ENCODE measurements at places on chromosomes 16 and 17.

DNA sequence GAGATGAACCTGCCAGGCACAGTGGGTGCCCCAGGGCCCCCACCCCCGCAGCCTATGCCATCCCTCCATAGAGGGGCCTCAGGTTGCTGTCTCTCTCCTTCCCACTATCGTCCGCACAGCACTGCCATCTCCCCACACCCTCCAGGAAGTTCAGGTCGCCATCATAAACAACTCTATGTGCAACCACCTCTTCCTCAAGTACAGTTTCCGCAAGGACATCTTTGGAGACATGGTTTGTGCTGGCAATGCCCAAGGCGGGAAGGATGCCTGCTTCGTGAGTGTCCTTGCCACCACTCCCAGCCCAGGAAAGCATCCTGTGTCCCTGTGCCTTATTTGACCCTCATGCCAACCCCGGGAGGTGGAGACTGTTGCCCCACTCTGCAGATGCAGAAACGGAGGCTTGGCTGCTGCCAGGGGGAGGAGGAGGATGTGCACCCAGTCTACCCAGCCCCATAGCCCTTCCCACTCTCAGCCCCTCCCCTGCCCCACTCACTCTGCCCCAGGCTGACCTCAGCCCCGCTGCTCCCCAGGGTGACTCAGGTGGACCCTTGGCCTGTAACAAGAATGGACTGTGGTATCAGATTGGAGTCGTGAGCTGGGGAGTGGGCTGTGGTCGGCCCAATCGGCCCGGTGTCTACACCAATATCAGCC is 3.9 kb downstream of the PRSS21 start:
- DNase-seq, result no peak

- DNase-seq, result no peak
These were observed 14.2 kb downstream of the C16orf82 start for GRCh38 chr16:27080895-27081294.

DNA sequence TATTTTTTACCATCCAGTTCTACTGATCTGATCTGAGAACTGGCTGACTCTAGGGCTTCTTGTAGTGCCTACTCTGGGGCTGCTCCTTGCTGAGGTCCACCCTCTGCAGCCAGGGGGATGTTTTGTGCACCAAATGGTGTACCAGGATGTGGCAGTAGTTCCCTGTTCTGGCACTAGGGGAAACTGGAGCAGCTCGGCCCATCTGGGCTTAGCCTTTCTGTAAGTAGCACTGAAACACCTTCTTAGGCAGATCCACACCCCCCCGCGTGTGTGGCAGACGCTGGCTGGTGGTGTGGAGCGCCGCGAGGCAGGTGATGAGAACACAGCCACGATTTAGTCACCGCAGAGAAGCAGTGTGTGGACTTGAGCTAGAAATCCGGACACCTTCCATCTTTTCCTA is 17.0 kb downstream of the DUSP14 start:
- DNase-seq, result no peak

DNA sequence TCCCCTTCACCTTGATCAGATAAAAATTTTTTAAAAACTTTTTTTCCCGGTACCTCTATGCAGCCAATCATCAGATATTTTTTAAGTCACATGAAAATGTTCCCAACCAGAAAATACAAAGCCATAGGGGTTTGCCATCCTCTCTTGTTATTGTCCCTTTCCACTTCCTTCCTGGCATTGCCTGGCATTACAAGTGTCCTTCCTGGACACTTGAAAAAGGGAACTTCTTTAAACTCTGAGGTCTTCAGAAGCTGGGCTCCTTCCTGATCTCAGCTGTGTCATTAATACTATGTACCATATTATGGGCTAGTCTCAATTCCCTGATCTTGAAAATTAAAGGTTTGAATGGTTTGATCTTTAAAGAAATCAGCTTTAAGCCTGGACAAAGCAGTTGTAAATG is 64.9 kb downstream of the TEX14 start:
- DNase-seq, result no peak

DNA sequence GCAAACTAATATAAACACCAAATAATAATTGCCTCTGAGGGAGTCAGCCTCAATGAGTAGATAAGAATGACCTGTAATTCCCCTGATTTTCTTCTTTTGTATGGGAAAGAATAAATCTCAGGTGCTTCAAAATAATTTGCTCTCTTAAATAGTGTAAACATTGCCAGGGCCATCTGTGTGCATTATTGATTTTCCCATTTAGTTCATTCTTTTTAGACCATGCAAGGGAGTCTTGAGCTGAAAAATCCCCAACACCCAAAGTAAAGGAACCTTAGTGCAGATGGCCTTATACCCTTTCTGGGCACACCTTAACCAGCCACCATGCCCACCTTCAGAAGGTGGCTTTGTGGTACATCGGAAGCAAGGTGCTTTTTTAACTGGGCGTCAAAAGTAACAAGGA is 267.2 kb downstream of the TMEM114 start:
- no peak for DNase-seq

GRCh38 chr17:78323826-78324390 is 36.0 kb downstream of the SOCS3 start:
- DNase-seq, result no peak

DNA sequence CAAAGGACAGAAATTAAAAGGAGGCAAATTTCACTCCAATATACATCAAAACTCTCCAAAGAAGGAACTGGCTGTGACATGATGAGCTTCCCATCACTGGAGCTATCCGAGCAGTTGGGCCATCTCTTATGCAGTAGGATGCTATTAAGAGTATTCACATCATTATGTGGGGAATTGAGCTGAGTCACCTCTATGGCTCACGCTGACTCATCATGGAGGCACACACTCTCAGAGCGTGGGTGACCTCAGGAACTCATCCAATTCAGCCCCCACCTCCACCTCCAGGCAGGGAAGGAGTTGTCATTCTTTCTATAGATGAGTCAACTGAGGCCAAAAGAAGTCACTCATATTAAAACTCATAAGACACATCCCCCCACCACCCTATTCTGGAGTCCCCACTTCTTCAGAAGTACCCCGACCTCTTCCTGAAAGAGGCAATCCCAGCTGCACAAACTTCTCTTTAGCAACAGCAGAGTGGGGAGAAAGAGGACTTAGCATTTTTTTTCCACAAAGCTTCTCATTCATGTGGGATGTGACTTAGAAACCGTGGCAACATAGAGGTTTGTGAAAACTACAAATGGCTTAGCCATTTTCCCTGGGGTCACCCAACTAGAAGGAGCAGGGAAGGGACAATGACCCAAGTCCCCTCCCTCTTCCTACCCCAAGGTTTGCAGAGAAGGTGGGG is 32.5 kb downstream of the ABCC12 start:
- no peak for DNase-seq

DNA sequence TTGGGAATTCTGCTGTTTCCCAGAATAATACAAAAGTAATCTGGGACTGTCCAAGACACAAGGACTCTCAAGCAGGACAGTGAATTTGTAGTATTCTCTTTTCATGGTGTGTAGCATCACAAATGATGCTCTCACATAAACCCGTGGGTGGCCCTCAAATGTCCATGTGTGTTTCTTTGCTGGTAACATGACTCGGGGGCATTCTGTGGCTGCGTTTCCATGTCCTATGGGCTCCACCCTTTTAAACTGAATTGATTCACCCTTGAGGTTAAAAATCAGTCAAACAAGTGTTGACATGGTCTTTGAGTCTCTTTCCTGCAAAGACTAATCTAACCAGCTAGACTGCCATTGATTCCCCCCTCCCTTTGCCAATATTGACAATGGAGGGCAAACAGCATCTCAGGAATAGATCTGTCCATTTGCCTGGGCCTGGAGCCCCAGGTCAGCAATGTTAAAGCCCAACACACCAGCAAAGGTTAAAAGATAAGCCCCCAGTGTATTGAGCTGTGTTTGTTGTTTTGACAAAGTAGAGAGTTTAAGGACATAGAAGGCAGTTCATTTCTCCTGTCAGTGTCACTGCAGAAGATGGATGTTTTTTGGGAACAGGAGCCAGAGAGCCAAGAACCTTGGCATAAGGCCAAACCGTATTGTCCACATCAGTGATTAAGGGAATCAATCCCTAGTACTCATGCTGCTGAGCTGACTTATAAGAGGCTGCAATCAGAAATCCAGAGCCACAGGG is 117.1 kb upstream of the COX10 start:
- DNase-seq, result no peak

DNA sequence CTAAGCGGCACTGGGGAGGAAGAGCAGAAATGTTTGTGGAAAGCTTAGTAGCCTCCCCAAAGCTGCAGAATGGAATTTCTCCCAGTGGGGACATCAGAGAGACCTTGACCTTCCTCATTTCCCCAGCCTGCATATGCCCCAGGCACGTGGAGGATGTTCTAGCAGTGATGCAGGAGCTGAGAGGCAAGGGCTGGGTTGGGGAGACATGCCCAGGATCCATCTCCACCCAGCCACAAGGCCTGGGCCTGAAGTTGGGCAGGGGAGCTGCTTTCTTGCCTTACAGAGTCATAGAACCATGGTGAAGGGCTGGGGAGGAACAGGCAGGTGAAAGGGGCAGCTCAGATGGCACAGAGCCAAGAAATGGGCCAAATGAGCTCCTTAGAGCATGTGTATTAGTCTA is 104.0 kb downstream of the TMEM132E start:
- DNase-seq, result no peak

- DNase-seq, result no peak
These were observed 1151.9 kb upstream of the GOT2 start for GRCh38 chr16:59886021-59886420.

DNA sequence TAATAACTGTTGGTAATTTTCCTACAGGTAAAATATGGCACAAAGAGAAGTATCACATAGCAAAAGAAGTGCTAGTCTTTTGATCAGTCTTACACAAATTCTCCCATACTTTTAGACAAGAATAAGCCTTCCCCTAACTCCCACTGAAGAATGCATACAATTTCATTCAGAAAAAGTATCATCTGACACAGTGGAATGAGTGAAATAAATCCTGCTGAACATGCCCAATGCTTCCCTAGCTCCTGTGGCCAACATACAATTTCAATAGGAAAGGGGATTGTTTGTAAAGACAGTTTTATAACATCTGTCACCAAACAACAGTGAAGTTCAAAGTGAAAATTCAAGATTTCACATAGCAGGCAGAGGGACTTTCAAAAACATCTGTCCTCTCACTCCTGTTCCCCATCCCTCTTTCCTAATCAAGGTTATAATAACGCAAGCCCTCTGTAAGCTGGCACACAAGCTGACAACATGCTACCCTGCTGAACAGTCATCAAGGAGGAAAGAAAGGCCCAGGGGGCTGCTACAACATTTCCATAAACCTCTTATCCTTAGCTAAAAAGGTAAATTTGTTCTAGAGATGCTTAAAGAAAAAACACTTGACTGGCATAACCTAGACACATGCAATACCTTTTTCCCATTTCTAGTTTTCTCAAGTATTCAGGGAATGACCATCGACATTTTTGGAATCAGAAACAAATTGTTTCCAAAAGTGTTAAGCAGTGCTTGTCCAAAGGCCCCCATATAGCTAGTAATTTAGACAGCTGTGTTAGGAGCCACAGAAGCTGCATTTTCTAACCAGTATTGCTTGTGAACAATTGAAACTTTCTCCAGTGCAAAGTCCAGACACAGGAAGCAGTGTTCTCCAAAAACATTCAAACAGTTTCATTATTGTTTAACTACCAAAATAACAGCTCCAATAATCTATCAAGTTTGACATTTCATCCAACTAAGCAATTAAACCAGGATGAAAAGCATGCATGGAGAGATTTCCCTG is 11.5 kb upstream of the RFFL start:
- no peak for DNase-seq

DNA sequence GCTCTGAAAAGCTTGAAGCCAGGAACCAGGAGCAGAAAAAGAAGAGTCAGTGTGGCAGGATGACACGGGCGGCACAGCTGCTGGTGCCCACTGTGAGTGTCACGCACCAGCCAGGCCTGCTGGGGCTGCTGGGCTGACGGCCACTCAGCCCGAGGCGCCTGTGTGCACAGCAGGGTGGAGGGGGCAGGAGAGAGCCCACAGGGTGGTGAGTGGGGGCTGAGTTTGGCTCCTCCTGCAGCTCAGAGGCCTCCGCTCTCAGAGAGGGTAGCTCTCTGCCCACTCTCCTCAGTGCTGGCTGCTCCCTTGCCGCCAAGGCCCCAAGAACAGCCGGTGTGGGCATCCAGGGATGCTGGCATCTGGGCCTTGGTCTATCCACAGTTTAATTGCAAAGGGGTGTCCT is 59.6 kb downstream of the GSG1L start:
- DNase-seq, result no peak

GRCh38 chr17:37273409-37274051 is 102.3 kb upstream of the C17orf78 start:
- no peak for DNase-seq
